GM23248 (cell line): ENCODE measurements at places on chromosomes 7 and 10.

GRCh38 chr7:74572301-74572979, 85.1 kb upstream of the GTF2I start:
- H3K27ac ChIP-seq: no peak overlapping the region
- H3K36me3 ChIP-seq: no peaks in the 10 kb centered on the region
- H3K27me3 ChIP-seq: no peaks in the 10 kb centered on the region

DNA sequence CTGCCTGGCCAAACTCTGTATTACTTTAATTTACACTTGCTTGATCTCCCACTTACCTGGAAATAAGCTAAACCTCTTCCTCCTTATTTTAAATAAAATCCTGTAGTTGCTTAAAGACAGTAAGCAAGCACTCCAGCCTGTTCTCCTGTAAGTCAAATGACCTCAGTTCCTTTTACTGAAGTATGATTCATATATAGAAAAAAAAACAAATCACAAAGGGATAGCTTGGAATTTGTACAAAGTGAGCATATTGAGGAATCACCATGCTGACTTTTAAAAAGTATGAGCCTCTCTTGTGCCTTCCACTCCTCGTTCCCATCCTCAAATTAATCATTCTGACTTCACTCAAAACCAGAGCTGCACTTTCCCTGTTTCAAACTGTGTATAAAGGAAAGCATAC, 52.0 kb downstream of the C10orf90 start:
- DNase-seq: peak; percentile 50
- H3K36me3 ChIP-seq: no peaks in the 10 kb centered on the region
- H3K4me3 ChIP-seq: no peak overlapping the region
- H3K27me3 ChIP-seq: peaks cover 26% of the 10 kb centered on the region

- no peak overlapping the region for H3K4me3 ChIP-seq
- no peak for DNase-seq
- H3K27me3 ChIP-seq: peaks cover 43% of the 10 kb centered on the region
Observed at GRCh38 chr10:22998091-22998490, 70.2 kb downstream of the ARMC3 start.

- no peak overlapping the region for H3K27ac ChIP-seq
- no peak for DNase-seq
- no peaks in the 10 kb centered on the region for H3K36me3 ChIP-seq
- H3K27me3 ChIP-seq: no peaks in the 10 kb centered on the region
- H3K4me3 ChIP-seq: no peak overlapping the region
- no peaks in the 10 kb centered on the region for H3K4me1 ChIP-seq
Observed at GRCh38 chr7:3974329-3974728, 673.3 kb downstream of the SDK1 start.

GRCh38 chr10:78599122-78599853, 469.5 kb upstream of the ZMIZ1 start:
- H3K4me3 ChIP-seq: no peak overlapping the region
- no peaks in the 10 kb centered on the region for H3K4me1 ChIP-seq

GRCh38 chr10:62306663-62307062, 38.0 kb upstream of the RTKN2 start:
- H3K4me3 ChIP-seq: no peak overlapping the region
- H3K27me3 ChIP-seq: peaks cover under 1% of the 10 kb centered on the region; the same call in 1 of the 2 replicates
- no peak for DNase-seq
- no peak overlapping the region for H3K27ac ChIP-seq

GRCh38 chr7:32215697-32216096, 145.5 kb upstream of the PDE1C start:
- no peak overlapping the region for H3K27ac ChIP-seq
- no peaks in the 10 kb centered on the region for H3K36me3 ChIP-seq
- no peaks in the 10 kb centered on the region for H3K4me1 ChIP-seq
- no peak overlapping the region for H3K4me3 ChIP-seq

- H3K27ac ChIP-seq: peak overlapping the region; percentile 67
- no peaks in the 10 kb centered on the region for H3K36me3 ChIP-seq
- DNase-seq: peak; percentile 66
- peak overlapping the region; percentile 9 for H3K4me3 ChIP-seq
Observed at GRCh38 chr7:116218051-116218645, 7.8 kb downstream of the TES start.

DNA sequence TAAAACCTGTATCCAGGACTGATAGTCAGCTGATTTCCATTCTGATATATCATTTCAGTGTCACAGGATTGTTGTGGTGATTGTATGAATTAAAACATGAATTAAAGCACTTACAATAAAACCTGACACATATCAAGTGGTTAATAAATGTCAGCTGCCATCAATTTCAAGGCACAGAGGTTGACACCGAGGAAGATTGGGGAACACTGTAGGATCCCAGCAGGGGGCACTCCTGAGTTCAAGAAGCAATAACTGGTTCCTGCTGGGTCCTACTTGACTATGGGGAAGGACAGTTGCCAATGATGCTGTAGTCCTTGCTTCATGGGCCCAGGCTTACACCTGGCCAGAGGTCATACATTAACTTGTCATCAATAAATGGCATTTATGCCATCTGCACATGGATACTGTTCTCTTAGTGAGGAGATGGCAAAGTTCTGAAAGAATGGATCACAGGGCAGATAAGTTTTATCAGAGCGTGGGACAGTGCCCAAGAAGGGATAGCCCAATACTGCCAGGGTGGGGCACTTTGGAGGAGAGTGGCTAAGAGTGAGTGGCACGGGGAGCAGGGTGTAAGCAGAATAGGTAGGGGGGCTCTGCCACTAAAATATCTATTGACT, 24.1 kb downstream of the FZD1 start:
- H3K27me3 ChIP-seq: 0 out of 2 replicates have a peak, but pooled peaks cover 4% of the 10 kb centered on the region
- peak; percentile 32 for DNase-seq
- no peak overlapping the region for H3K27ac ChIP-seq
- no peak overlapping the region for H3K4me3 ChIP-seq

- no peak overlapping the region for H3K4me3 ChIP-seq
- peaks cover 24% of the 10 kb centered on the region for H3K27me3 ChIP-seq
- H3K4me1 ChIP-seq: no peaks in the 10 kb centered on the region
- no peak overlapping the region for H3K27ac ChIP-seq
Observed at GRCh38 chr7:148623586-148624282, 33.2 kb downstream of the C7orf33 start.

DNA sequence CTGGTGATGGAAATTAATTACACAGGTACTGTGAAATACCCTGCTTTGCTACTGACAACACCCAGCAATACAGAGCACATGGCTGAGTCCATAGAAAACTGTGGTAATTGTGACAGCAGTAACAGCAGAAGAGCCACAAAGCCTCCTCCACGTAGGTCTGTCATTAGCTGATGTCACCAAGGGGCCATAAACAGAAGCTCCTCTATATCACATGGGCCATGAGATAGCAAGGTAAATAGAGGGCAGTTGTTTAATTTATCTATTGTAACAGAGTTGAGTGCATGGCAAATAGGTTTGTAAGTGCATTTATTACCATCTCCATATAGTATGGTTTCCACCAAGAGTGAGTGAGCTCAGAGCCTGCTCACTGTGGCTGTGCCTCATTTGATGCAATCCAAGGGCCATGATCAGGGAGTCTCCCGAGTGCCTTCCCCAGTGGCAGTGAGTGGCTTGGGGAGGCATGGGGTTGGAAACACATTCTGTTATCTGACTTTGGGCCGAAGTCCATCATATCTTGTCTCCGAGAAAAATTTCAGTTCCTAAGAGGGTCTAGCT, 281.2 kb downstream of the SKAP2 start:
- no peaks in the 10 kb centered on the region for H3K36me3 ChIP-seq
- H3K27me3 ChIP-seq: no peaks in the 10 kb centered on the region
- no peak for DNase-seq
- no peak overlapping the region for H3K4me3 ChIP-seq

- no peak overlapping the region for H3K4me3 ChIP-seq
- no peaks in the 10 kb centered on the region for H3K36me3 ChIP-seq
- H3K27ac ChIP-seq: no peak overlapping the region
- peaks cover 4% of the 10 kb centered on the region; the same call in 1 of the 2 replicates for H3K4me1 ChIP-seq
- no peaks in the 10 kb centered on the region for H3K27me3 ChIP-seq
Observed at GRCh38 chr10:52410916-52411315, 96.8 kb downstream of the DKK1 start.

- no peaks in the 10 kb centered on the region for H3K36me3 ChIP-seq
- H3K27me3 ChIP-seq: no peaks in the 10 kb centered on the region
- no peak overlapping the region for H3K4me3 ChIP-seq
Observed at GRCh38 chr7:25844102-25844870, 307.7 kb upstream of the NFE2L3 start.

DNA sequence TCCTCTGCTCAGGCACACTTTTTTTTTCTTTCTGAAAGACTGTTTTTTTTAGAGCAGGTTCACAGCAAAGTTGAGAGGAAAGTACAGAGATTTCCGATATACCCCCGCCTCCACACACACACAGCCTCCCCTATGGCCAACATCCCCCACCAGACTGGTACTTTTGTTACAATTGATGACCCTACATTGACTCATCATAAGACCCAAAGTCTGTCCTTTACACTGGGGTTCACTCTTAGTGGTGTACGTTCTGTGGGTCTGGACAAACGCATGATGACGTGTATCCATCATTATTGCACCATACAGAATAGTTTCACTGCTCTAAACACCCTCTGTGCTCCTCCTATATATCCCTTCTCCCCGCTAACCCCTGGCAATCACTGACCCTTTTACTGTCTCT, 107.7 kb downstream of the RBM20 start:
- no peak overlapping the region for H3K4me3 ChIP-seq
- H3K36me3 ChIP-seq: no peaks in the 10 kb centered on the region
- H3K27me3 ChIP-seq: no peaks in the 10 kb centered on the region; the same call in 1 of the 2 replicates
- no peak overlapping the region for H3K27ac ChIP-seq
- peaks cover 7% of the 10 kb centered on the region for H3K4me1 ChIP-seq

DNA sequence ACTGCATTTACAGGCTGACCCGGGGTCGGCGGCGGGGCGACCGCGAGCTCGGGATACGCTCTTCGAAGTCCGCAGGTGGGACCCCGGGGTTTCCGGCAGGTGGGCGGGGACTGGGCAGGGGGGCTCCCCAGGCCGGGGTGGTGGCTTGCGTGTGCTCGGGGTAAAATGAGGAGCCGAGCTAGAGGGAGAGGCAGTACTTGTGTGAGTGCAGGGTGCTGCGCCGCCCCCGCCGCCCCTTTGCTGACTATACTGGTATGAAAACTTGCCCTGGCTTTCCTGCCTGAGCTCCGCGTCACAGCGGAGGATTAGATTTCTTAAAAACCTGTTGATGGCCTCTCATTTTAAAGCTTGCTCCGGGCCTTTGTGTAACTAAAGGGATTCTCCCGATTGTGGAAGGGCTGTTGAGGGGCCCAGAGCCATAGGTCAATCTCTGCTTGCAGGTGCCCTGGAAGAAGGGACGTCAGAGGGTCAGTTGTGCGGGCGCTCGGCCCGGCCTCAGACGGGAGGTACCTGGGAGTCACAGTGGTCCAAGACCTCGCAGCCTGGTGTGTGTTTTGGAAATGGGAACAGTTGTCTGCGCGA, 488 bp downstream of the ARMC10 start:
- no peaks in the 10 kb centered on the region for H3K36me3 ChIP-seq
- H3K4me1 ChIP-seq: peaks cover 7% of the 10 kb centered on the region; the same call in 1 of the 2 replicates
- H3K4me3 ChIP-seq: peak overlapping the region; percentile 87
- H3K27me3 ChIP-seq: no peaks in the 10 kb centered on the region
- peak overlapping the region; percentile 77 for H3K27ac ChIP-seq

DNA sequence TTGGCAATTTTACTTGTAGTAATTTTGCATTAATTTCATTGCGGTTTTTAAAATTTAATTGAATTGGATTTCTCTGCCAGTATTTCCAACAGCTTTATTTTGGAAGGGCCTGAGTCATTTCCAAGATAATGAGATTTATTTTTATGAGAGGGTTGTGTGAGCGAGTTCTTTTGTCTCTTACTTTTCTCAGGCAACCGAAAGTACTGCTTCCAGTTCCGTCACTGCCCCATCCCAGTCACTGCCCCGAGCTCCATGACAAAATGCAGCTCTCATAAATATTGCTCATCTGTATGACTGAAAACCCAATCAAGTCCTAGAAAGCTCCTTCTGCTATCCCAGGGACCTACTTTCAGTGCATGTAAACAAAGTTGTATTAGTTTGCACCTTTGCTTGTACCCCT, 468.4 kb upstream of the SEMA3D start:
- no peaks in the 10 kb centered on the region for H3K36me3 ChIP-seq
- no peaks in the 10 kb centered on the region for H3K27me3 ChIP-seq
- H3K4me1 ChIP-seq: no peaks in the 10 kb centered on the region

GRCh38 chr7:26428571-26428970, 136.9 kb downstream of the SNX10 start:
- H3K36me3 ChIP-seq: no peaks in the 10 kb centered on the region
- DNase-seq: no peak
- H3K27me3 ChIP-seq: no peaks in the 10 kb centered on the region
- no peaks in the 10 kb centered on the region for H3K4me1 ChIP-seq
- H3K4me3 ChIP-seq: no peak overlapping the region

DNA sequence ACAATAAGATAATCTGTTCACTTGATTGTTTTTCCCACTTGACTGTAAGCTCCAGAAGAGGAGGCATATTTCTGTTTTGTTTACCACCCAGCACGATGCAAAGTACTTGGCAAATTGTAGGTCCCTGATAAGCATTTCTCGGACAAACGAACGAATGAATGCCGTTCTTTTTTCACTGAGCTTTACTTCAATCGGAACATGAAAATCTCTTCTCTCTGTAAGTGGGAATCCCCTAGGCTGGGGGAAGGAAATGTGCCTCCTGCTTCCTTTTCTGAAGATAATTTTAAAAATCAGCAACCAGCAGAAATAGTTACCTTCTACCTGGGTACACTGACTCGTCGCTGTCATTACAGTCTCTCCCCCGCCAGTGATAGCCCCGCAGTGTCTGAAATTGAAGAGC, 102.9 kb downstream of the AOAH start:
- H3K27me3 ChIP-seq: peaks cover 13% of the 10 kb centered on the region
- H3K27ac ChIP-seq: no peak overlapping the region
- H3K36me3 ChIP-seq: no peaks in the 10 kb centered on the region
- no peaks in the 10 kb centered on the region for H3K4me1 ChIP-seq
- DNase-seq: no peak

- no peaks in the 10 kb centered on the region for H3K36me3 ChIP-seq
- H3K4me1 ChIP-seq: no peaks in the 10 kb centered on the region
- no peak overlapping the region for H3K4me3 ChIP-seq
Observed at GRCh38 chr7:100629117-100629716, 12.1 kb downstream of the TFR2 start.

- DNase-seq: no peak
- no peak overlapping the region for H3K4me3 ChIP-seq
- no peaks in the 10 kb centered on the region for H3K36me3 ChIP-seq
- H3K4me1 ChIP-seq: no peaks in the 10 kb centered on the region
- H3K27me3 ChIP-seq: no peaks in the 10 kb centered on the region
Observed at GRCh38 chr10:99799613-99800012, 17.2 kb downstream of the ABCC2 start.

DNA sequence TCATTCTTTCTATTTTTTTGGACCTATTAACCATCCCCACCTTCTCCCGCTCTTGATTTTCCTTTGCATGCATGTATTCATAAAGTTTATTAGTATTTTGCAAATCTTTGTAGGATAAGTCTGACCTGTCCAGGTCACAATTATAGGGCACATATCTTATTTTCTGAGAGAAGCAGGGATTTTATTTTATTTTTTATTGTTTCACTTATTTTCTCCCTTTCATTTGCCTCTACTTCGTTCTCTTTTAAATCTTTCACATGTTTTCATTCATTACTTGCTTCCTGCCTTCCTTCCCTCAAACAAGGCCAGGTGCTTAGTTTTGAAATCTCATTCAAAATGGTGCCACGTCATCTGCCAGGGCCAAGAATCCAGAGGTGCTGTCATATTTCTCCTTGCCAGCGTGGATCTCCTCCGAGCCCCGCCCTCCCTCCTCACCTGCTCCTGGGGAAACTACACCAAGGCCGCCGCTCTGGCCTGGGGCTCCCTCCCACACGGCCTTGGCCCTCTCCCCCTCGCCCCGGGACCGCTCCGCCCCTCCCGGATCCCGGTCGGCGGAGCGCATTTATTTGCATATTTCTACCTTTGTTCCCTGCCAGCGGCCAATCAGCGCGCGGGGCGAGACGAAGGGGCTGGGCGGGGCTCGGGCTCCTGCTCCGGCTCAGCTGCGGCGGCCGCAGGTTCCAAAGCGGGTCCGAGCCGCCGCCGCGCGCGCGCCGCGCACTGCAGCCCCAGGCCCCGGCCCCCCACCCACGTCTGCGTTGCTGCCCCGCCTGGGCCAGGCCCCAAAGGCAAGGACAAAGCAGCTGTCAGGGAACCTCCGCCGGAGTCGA, at the start of gene TSPAN13:
TSS of gene TSPAN13 (plus strand) at position 654 of the 830 bp plus-strand sequence. CDS start 213 bp downstream, outside the sequence.
- peak; percentile 80 for DNase-seq
- no peak within 1 kb of the TSS for H3K27ac ChIP-seq
- H3K4me1 ChIP-seq: peaks cover 8% of the 10 kb centered on the region
- no peaks in the 10 kb centered on the region for H3K27me3 ChIP-seq
